ENCODE measurements at places on chromosomes 16 and 17.

DNA sequence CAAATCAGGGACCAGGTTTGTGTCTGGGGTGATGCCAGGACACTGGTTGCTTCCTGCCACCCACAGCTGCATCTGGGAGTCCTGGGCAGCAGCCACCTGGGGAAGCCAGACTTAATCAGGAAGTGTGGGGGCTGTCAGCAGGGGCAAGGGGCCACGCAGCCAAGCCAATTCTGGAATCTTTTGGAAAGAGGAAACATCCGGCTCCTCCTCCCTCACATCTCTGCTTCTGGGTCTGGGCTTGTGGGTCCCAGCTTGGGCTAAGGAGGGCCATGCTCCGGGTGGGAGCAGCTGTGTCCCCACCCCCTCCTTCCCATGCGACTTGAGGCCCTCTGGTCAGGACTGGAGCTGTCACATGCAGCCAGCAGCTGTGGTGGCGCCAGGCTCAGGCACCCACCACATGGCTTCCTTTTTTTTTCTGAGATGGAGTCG, 37.0 kb upstream of the CCDC182 start:
- no peak for DNase-seq

- no peak for DNase-seq
These were observed 10.8 kb downstream of the NOD2 start for GRCh38 chr16:50704245-50704644.

GRCh38 chr16:49589544-49590031, 216.0 kb downstream of the C16orf78 start:
- DNase-seq, result no peak

DNA sequence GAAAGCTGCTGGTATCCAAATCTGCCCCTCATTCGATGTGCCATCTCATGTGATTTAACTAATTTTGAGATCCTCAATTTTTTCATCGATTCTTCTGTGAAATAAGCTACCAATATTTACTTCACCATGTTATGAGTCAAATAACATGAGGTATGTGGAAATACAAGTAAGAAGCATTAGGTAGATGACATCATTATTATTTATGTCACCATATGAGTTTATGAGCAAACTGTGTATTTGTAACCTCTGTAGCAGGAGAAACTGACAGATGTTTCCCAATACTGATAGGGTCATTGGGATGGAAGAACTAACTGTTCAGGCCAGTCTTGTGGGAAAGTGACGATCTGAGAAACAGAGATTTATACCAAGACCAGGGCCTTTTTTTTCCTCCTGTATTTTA, 229.4 kb upstream of the GOT2 start:
- DNase-seq, result no peak

GRCh38 chr17:81111066-81111465, 54.2 kb upstream of the PVALEF start:
- DNase-seq, result no peak

DNA sequence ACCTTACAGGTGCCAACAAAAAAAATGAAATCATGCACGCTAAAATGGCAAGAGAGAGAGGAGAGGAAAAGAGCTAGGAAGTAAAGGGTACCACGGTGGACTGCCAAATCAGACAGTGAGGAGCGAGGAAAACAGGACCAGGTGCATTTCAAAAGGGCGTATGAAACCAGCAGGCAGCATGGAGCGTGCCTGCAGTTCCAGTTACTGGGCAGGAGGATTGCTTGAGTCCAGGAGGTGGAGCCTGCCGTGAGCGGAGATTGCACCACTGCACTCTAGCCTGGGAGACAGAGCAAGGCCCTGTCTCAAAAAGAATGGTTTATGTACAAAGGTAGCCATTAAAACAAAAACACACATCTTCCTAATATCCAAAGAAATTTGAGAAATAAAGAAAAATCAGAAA, 16.4 kb downstream of the USP36 start:
- no peak for DNase-seq

GRCh38 chr16:75265911-75266701, 14.7 kb upstream of the BCAR1 start:
- DNase-seq, result peak; percentile 80

All from OCI-M1 (cell line).